ENCODE measurements at places on chromosomes 1 and 21. TPM values are rescaled to one million over a fixed set of nuclear protein-coding genes. Genes with fewer than 3 reads are reported as not detected.

The COL6A1 gene
- total RNA-seq = 19.7 TPM

The TNNT2 gene
- 0.90 TPM for total RNA-seq

DNA sequence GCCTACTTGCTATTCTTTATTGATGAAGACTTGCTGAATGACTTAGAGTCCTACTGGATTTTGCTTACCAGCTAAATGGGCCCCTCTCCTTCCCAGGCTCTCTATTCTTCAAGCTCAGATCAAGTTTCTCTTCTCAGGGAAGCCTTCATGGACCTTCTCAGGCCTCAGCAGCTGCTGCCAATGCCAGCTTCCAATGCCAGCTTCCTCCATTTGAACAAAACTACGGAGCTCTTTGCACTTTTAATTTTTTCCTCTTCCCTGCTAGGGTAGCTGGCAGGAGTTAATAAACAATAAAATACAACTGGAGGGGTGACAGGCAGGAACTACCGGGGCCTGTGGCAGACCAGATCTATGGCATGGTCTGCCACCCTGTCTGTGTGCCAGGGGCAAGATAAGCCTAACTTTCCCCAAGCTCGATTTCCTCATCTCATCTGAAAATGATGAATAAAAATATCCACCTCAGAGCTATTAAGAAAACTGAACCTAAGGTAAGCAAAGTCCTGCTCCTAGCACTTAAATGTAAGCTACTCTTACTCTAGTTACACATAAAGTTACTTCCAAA, 995 bp upstream of the IPO13 start:
- peak overlapping the region; percentile 99 for H3K27ac ChIP-seq
- peak overlapping the region; percentile 92 for H3K4me3 ChIP-seq
- H3K27me3 ChIP-seq = no peaks in the 10 kb centered on the region
- peaks cover 19% of the 10 kb centered on the region for H3K4me1 ChIP-seq

DNA sequence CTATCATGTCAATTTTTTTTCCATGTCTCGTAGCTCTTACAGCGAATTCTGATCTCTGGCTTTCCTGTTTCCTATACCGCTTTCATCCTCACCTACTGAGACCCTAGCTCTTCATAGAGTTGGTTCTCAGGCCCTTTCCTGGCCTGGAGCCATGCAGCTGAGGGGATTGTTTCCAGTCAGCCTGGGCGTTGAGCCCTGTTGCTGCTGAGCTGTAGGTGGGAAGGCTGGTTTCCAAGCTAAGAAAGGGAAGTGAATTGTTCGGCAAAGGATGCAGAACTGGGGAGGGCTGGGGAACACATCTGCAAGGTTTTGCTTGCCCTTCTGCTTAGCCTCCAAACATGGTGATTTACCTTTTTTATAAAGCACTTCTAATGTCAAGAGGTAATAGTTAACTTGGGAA, 41.5 kb downstream of the SPATA46 start:
- no peaks in the 10 kb centered on the region for H3K36me3 ChIP-seq
- H3K4me3 ChIP-seq = no peak overlapping the region
- H3K27ac ChIP-seq = no peak overlapping the region
- H3K4me1 ChIP-seq = no peaks in the 10 kb centered on the region
- DNase-seq = no peak

DNA sequence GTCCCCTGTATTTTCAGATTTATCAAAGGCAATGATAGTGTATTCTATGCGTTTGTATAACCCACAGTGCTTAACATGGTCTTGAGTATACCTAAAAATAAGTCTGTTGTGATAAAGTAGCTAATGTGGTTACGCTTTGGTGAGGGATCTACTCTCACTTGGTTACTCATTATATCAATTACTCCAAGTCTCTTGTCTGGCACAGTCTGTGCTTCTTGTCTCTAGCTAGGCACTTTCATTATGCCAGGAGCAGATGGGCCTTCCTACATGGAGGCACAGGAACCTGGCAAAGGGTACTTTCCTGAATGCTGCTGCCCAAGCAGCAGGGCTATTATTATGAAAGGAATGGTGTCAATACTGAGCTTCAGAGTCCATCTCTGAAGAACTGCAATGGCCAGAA, 4.2 kb upstream of the PTPN22 start:
- H3K36me3 ChIP-seq = no peaks in the 10 kb centered on the region
- H3K4me1 ChIP-seq = no peaks in the 10 kb centered on the region
- no peak for DNase-seq
- no peaks in the 10 kb centered on the region for H3K27me3 ChIP-seq

DNA sequence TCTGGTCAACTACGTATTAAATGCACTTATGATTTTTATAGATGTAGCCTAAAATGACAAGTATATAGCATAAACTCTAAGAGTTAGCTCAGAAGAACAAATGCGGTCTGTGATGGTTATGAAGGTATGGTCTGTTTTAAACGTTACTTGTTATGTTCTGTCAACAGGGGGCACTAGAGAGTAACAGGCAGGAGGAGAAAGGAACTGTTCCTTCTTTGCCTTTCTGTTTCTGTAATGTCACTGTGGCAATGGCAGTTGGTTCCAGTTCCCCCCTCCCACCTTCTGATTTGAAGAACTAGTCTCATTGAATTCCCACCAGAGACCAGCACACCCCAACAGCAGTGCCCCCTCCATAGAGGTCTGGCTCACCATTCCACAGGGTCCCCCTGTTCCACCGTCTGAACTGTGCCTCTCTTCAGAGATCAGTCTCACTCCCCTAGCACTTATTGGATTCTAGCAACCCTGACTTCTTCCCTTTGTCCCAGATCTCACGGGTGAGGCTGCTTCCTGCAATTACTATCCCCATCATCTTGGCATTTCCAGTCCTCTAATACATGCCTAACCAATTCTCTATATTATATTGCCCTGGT, 14.0 kb downstream of the KRTAP24-1 start:
- peak; percentile 59 for DNase-seq
- H3K4me3 ChIP-seq = no peak overlapping the region
- H3K27me3 ChIP-seq = no peaks in the 10 kb centered on the region
- no peaks in the 10 kb centered on the region for H3K4me1 ChIP-seq

Measured in A673 (cell line).